ENCODE measurements at places on chromosomes 7 and 10.

GRCh38 chr7:22577470-22578001, 77.5 kb upstream of the STEAP1B start:
- DNase-seq: no peak

GRCh38 chr7:142412551-142413193, 154.8 kb upstream of the PRSS58 start:
- DNase-seq: peak; percentile 28

GRCh38 chr10:85661123-85661522, 705.5 kb downstream of the GRID1 start:
- DNase-seq: no peak

DNA sequence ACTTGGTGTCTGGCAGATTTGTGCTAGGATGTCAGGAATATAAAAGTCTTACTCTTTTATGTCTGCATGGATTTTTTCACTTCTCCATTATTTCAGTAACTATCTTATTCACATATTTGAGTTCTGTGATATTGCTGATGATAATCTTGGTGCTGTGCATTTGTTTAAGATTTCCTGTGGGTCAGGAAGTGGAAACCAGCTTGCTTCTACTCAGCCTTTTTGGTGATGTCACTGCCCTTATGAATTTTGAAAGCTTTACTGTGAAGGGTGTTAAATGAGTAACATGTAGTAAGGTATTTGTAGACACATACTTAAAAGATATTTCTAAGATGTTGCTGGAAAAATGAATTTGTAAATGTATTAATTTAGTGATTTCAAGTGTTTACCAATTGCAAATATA, 69.5 kb upstream of the VOPP1 start:
- no peak for DNase-seq

- DNase-seq: no peak
Measured at GRCh38 chr7:69826283-69826682, 228.0 kb downstream of the AUTS2 start.

DNA sequence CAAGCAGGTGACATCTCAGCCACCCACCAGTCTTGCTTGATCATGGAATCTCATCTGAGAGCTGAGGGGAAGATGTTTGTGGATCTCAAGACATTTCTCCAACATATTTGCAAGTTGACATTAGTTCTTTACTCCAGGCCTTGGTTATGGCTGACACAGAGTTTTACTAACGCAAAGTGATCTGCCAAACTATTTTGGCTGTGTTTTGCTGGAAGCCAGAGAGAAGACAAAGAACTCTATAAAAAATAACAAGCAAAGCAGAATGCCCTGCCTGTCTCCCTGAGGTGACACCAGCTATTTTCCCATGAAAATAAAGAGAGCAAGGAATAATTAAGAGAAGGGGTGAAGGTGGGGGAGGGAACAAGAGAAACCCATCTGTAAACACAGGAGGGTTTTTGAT, 286.4 kb downstream of the WDR11 start:
- DNase-seq: no peak

DNA sequence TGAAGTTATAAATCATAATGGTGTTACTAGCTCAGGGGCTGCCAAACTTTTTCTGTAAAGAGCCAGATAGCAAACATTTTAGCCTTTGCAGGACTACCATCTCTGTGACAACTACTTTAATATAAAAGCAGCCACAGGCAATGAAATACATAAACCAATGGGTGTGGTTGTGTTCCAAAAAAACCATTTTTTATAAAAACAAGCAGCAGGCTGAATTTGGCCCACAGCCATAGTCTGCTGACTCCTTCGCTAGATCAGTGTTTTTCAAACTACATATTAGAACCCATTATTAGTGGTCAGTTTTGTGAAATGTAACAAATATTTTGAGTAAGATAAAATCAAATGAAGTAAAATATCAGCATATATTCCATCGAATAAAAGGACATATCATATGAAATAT, 13.6 kb downstream of the GNG11 start:
- no peak for DNase-seq

- no peak for DNase-seq
Measured at GRCh38 chr10:45460235-45460878, 86.3 kb downstream of the ALOX5 start.

DNA sequence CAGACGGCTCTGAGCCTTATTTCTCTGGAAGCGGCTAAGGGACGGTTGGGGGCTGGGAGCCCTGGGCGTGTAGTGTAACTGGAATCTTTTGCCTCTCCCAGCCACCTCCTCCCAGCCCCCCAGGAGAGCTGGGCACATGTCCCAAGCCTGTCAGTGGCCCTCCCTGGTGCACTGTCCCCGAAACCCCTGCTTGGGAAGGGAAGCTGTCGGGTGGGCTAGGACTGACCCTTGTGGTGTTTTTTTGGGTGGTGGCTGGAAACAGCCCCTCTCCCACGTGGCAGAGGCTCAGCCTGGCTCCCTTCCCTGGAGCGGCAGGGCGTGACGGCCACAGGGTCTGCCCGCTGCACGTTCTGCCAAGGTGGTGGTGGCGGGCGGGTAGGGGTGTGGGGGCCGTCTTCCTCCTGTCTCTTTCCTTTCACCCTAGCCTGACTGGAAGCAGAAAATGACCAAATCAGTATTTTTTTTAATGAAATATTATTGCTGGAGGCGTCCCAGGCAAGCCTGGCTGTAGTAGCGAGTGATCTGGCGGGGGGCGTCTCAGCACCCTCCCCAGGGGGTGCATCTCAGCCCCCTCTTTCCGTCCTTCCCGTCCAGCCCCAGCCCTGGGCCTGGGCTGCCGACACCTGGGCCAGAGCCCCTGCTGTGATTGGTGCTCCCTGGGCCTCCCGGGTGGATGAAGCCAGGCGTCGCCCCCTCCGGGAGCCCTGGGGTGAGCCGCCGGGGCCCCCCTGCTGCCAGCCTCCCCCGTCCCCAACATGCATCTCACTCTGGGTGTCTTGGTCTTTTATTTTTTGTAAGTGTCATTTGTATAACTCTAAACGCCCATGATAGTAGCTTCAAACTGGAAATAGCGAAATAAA, 175.5 kb downstream of the RNF216 start:
- no peak for DNase-seq

DNA sequence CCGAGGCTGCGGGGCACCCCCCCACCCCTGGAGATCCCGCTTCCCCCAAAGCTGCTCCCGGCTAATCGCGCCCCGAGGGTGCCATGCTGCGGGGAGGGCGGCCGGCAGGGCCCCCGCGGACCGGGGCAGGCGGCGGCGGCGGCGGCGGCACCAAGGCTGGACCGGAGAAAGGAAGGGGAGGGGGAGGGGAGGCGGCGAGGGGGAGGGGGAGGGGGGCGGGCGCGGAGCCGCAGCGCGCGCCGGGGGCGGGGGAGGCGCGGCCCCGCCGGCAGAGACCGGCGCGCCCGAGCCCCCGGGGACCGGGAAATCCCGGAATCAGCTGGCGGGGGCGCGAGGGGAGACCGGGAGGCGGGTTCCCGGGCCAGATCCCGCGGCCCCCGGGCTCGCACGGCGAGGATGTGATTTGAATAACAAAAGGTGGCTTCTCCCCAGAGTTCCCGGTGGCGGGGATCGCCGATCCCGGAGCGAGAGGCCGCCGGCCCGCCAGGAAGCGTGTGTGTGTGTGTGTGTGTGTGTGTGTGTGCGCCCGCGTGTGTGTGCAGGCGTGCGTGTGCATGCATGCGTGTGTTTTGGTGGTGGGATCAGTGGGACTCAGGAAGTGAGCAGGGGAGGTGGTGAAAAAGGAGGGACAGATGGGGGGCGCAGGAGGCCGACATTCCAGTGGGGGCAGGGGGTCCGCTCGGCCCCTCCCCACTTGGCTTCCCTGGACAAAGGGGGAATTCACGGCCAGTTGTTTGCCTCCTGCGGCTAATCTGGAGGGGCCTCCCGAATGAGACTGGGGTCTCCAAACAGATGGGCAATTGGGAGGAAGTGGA, 99.5 kb downstream of the HIP1 start:
- peak; percentile 42 for DNase-seq

DNA sequence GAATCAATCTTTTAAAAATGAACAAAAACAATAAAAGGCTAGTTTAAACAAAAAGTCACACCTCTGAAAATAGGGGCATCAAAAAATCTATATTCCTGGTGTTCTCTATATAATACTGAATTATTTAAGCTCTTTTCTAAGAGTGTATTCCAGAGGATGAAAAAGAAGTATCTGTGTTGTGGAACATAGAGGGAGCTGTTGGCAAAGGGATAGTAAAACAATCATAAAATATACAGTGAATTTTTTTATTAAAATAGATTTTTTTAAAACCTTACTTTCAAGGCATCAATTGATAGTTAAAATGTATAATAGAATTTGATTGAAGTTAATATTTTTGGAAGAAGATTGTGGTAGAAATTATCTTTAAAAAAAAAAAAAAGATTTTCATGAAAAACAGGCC, 1409.1 kb upstream of the CELF2 start:
- no peak for DNase-seq

GRCh38 chr10:109912335-109913281, 10.7 kb downstream of the XPNPEP1 start:
- DNase-seq: peak; percentile 65

- DNase-seq: no peak
Measured at GRCh38 chr10:32379950-32380551, 33.1 kb upstream of the EPC1 start.

GRCh38 chr7:100629117-100629716, 12.1 kb downstream of the TFR2 start:
- DNase-seq: peak; percentile 34

- DNase-seq: peak; percentile 19
Measured at GRCh38 chr10:101295261-101295660, 58.7 kb upstream of the BTRC start.

DNA sequence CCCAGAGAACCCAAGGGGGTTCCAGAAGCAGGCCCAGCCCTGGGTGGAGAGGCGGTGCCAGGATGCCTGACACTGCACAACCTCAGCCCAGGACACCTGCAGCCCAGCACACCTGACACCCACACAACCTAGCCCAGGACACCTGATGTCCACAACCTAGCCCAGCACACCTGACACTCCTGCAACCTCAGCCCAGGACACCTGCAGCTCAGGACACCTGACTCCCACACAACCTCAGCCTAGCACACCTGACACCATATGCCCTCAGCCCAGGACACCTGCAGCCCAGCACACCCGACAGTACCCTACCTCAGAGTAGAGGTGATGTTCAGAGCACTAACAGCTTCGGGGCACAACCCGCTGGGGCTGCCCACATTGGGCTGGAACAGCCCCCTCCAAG, 87.3 kb downstream of the PAXIP1 start:
- no peak for DNase-seq

DNA sequence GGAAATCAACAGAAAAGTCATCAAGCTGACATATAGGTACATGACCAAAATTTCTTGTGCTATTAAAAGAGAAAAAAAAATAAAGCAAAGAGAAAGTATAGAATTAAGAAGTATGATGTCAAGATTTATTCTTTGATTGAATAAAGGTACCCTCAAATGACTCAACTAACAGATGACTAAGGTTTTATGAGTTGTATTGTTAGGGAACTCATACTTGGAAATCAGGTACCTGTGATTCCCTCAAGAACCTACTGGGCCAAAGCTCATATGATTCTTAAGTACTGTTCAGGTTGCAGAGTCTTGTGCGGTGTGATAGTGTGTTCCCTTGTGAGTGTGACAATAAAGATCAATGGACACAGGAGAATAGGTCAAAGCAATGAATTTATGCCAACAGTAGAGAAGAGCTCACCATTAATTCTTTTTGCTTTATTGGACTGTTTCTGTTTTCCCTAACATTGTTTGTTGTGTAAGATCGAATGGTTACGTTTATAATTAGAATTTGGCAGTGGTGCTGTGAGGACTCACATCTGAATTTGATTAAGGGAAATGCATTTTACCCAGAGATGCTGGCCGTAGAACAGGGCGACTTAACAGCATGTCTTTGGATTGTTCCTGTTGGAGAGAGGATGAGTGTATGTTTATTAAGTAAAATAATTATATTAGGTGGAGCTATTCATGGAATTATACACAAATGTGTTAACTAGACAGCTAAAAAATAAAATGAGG, 293.2 kb upstream of the SEMA3D start:
- no peak for DNase-seq

DNA sequence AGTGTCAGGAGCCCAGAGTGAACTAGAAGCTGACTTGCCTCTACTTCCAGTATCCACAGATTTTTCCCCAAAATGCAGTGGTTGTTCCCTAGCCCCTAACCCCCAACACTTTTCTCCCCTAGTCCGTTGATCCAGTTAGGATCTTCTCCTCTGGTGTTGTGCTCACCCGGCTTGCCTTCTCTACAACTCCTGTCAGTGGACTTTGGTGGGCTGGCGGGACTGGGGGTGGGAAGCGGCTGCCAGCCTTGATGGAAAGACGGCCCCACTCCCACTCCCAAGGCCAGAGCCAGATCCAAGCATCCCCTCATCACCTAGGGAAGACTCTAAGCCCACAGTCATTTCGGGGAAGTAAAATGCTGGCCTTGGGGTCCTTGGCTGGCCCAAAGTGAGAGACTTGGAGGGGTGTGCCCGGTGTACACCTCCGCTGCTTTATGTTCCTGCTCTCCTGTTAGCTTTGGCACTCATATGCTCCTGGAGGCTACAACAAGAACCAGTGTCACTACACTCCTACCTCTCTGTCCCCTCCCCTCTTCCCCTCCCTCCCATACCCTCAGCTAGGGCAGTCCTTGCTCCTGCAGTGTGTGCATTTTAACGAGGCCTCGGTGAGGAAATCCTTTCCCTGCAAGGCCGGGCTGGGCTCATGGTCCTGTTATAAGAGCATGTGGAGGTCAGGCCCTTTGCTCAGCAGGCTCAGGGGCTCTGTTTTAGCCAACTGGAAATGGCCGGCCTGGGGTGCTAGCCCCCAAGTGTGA, 930 bp upstream of the HOXA10 start:
- no peak for DNase-seq

DNA sequence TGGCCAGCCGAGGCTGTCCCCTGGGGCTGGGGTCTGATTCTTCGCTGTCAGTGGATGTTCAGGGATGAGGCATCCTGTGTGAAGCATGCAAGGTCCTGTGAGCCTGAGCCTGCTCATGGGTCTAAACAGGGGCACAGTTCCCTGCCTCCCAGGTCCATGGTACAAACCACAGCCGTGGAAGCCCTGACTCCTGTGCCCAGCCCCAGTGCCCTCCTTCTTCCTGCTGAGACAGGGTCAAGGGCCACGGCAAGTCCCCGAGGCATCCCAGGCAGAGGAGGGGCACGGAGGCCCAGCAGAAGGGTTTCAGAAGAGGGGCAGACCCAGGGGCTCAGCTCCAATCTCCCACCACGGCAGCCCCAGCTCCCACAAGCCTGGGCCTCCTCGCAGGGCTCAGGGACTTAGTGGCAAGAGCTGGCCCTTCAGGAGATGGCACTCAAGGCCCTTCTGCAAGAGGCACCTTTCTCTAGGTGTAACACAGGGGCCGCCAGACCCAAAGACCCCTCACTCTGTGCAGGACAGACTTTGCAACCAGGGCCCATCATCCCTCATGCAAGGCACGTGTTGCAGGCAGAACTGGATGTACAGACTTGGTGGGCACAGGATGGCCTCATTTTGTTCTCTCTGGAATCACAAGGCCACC, 248.8 kb downstream of the TCERG1L start:
- no peak for DNase-seq

DNA sequence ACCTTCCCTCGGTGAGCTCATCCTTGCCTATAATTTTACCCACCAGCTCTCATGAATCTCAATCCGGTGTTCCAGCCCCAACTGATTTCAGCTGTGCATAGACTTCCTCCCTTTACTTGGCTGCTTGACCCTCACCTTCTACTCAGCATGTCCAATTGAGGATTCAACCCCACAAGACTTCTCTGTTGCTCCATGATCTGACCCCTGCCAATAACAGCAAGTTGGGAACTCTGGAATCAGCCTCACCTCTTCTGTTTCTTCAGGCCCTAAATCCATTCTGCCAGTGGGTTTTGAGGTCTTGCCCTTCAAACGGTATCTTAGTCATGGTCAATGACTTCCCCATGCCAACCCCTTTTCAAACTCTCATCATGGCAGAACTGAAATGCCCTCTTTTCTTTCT, 390.4 kb downstream of the CALN1 start:
- DNase-seq: no peak

GRCh38 chr7:73429622-73430505, 3.7 kb upstream of the FZD9 start:
- DNase-seq: no peak

Measured in SHP77 (cell line).